NCI-H526 (cell line): ENCODE measurements at places on chromosomes 7 and 10.

DNA sequence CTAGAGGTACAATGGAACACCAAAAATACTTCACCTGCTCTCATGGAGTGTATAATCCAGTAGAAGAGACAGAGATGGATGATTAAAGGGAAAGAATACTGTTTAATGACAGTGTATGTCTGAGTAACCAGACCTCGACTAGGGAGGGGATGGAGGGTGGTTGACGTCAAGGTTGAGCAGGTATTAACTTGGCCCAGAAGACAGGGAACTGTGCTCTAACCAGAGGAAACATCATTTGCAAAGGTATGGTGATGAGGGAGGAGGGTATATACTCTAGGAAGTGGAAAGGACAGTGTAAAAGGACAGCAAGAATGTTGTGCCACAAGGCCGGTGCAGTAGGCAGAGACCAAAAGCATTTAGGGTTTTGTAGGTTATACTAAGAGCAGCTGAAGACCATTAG lies 2.9 kb downstream of the MIOS start:
- no peak for DNase-seq

DNA sequence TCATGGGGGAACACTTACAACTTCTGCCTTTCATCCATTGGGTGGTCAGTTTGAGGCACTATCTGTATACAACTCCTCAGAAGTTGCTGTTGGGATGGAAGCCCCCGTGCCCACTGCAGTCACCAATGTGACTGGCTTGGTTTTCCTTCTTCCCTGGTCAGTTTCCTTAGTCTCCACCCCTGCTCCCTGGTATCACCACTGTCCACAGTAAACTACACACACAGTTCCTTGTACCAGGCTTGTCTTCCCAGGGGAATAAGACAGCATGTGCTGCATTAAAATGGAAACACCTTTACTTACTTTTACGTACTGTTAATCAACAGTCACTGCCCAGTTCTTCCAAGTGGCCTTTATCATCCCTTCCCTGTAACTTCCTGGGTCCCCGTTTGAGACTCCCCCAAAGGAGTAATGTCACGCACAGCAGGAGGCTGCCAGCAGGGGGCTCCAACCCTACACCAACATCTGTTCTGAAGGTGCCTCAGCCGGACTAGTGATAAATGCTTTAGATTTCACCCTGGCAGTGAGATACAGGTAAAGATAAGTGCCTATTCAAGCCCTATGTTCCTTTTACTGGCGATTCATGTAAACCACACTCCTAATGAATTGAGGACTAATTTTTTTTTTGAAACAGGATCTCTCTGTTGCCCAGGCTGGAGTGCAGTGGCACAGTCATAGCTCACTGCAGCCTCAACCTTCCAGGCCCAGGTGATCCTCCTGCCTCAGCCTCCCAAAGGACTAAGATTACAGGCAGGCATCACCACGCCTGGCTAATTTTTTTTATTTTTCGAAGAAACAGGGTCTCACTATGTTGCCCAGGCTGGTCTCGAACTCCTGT lies 45.3 kb upstream of the PIK3AP1 start:
- peak; percentile 24 for DNase-seq

- no peak for DNase-seq
Measured at GRCh38 chr7:94391726-94392392, 2.8 kb upstream of the COL1A2 start.

DNA sequence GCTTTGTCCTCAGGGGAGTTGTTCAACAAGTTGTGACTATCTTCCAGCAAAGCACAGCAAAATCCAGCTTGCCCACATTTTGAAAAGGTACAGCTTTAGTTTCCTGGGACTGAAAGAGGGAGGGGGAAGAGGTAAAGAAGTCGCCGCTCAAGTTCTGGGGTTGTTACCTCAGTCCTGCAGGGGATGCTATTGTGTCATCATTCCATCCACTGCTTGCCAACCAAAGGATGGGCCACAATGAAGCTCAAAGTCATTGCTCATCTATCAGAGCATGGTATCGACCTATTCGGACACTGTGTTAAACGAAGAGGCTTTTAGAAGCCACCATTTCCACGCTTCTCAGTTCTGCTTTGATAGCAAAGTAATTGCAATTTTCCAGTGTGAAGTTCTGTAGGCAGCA lies 34.3 kb downstream of the NPY start:
- no peak for DNase-seq

DNA sequence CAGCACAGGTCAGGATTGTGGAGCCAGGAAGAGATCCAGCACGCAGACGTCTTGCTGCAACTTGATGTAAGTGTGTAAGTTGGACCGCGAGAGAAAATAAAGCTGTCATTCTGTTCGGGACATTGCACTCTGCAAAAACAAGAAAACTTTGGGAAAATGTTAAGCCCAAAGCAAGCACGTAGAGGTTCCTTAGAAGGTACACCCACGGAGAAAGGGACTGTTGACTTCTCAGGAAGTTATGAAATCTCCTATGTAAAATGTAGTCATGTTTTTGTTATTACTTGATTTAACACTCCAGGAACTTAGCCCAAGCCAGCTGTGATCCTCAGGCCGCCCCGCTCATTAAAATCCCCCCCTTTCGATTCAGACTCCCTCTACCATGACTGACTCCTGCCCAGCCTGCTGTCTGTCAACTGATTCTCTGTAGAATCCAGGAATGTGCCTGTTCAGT lies 196.1 kb upstream of the TCF7L2 start:
- no peak for DNase-seq

DNA sequence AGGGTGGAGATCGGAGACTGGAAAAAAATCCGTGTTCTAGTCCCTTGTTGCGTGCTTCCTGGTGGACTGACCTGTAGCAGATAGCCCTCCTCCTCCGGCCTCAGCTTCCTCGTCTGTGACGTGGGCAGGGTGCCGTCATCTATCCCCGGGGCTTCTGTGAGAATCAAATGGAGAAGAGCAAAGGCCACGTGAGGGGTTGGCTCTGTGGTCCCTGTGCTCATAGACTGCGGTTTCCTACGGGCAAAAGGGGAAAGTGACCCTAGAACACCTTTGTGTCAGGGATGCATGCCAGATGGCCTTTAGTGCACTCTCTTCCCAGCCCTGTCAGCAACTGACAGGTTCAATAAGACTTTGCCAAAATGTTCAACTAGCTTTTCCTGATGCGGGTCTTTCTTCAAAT lies 33.7 kb downstream of the GRK5 start:
- no peak for DNase-seq

DNA sequence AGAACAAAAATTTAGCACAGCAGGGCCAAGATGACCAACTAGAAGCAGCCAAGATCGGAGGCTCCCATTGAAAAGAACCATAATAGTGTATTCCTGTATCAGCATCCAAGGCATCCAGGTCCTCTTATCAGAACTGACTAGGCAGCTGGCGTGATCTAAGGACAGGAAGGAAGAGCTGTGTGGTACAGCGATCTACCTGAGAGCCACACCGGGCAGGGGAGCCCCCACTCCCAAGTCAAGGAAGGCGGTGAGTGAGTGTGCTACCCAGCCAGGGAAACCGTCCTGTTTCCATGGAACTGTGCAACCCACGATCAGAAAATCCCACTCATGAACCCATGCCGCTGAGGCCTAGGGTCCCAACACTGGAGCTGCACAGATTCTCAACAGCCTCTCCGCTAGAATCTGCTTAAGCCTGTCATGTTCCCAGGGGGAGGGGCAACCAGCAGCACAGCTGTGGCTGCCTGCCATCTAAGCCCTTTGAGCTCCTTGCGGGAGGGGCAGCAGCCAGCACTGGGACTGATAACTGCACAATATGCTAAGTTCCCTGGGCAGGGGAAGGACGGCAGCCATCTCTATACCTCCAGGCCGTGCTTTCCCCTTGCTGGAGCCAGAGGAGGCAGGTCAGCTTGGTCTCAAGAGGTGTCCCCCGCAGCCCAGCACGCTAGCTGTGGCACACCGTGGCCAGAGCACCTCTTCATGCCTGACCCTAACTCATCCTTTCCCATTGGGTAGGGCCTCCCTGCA lies 213.0 kb upstream of the SMIM30 start:
- DNase-seq = peak; percentile 4
